Left renal pelvis (tissue), 4 donors: ENCODE measurements at places on chromosomes 16 and 17. TPM values are rescaled to one million over a fixed set of nuclear protein-coding genes. Genes with fewer than 3 reads are reported as not detected.

GRCh38 chr16:9527976-9528375 lies 436.5 kb downstream of the HAPSTR1 start:
- no peak for DNase-seq

DNAH9 gene
- polyA plus RNA-seq = 2.1 TPM

PPL gene
- polyA plus RNA-seq = 3.7 TPM

DNA sequence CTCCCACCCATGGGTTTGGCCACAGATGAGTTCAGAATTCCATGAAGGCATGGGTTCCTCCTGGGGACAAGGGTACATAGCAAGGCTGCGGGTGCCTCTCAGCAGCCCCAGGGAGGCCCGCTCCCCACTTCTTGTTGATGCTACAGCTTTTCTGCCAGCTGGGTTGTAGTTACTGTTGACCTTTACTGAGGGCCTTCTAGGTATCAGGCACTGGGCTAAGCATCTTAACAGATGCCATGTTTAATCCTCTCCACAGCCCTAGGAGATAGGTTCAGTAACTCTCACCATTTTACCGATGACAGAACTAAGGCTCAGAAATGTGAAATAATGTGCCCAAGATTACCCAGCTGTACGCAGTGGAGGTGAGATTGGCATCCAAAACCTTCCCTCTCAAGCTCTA lies 54.3 kb upstream of the DLX4 start:
- no peak for DNase-seq

ZNF469 gene
- 1.3 TPM for polyA plus RNA-seq

DNA sequence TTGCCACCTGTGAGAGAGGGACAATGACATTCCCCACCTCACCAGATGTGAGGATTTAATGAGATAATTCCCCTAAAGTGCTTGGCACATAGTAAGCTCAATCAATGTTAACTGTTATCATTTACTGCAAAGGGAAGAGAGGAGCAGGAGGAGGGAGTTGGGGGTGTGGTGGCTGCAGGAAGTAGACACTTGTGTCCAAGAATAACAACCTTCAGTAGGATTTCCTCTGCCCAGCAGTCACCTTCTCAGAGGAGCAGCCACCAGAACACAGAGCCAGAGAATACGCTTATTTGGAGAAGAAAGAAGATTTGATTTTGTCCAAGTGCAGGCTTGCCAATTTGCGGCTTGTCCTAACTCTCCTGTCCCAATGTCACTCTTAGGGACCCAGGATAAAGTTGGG lies 10.2 kb downstream of the CBX4 start:
- no peak for DNase-seq

- no peak for DNase-seq
Observed at GRCh38 chr17:1485423-1486376, 6.8 kb downstream of the MYO1C start.

GRCh38 chr16:14202697-14203096 lies 131.6 kb downstream of the MRTFB start:
- no peak for DNase-seq

ZSCAN10 gene
- not detected for polyA plus RNA-seq

GRCh38 chr16:85303354-85303883 lies 191.1 kb upstream of the CIBAR2 start:
- DNase-seq = no peak

DNA sequence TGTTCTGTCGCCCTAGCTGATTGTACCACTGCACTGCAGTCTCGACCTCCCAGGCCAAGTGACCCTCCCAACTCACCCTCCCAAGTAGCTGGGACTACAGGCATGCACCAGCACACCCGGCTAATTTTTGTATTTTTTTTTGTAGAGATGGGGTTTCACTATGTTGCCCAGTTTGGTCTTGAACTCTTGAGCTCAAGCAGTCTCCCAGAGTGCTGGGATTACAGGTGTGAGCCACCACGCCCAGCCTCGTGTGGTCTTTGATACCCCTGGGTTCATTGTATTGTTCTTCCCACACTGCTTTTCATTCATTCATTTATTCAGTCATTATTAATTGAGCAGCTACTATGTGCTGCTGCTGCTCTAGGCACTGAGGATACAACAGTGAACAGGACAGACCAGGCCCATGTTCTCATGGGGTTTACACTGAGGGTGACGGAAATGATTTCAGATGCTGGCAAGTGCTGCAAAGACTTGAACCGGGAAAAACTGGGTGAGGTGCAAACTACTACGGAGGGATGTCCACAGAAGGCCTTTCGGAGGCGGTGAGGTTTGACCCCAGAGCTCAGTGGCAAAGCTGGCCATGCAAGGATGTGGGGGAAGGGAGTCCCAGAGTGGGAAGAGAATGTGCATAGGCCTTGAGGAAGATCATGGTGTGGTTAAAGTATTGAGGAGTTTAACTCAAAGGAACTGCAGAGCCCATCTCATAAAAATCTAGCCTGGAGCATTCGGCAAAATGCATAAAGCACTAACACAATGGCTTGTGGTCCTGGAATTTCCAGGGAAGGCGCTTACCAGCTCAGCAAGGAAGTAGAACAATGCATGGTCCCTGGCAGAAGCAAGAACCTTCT lies 10.9 kb downstream of the ABCC1 start:
- DNase-seq = no peak

DNA sequence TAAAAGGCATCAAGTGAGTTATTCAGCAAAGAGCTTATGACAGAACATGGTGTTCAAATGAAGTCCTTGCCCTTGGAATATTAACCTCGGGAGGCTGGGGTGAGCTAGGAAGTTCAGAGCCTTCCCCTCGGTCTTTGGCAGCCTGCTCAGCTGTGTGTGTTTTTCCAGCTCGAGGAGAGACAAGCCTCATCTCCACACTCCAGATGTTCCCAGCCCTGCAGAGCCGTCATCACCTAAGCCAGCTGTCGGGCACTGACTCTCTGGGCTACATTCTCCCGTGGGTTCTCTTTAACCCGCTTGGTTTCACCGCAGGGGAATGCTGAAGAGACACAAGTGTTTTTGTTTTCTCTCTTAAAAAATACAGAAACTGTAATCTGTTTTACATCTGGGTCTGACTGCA lies 47.1 kb downstream of the IRX3 start:
- no peak for DNase-seq

GRCh38 chr16:3879887-3880564 lies 487 bp downstream of the CREBBP start:
- peak; percentile 50 for DNase-seq

GRCh38 chr16:66127459-66128370 lies 238.8 kb upstream of the CDH5 start:
- peak; percentile 24 for DNase-seq

DNA sequence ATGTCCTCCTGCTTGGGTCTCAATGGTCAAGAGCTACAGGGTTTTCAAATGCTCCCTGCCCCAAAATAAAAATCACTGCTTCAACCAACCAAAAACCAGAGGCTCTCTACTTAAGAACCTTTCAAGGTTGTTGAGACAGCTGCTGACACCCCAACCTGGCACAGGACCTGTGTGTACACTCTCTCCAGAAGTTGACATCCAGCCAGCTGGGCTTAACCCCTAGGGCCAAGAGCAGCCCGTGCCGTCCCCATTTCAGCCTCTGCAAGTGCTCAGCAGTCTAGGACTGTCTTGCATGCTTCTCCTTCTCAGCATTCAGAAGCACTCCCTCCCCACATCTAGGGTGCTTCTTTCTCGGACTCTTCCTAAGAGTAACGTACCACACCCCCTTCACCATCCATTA lies 59.0 kb upstream of the TRAP1 start:
- no peak for DNase-seq

GRCh38 chr16:67936124-67936879 lies at the start of gene PSMB10:
TSS of gene PSMB10 (minus strand) at chr16:67936850. CDS start at chr16:67936749, 101 bp downstream.
- peak; percentile 25 for DNase-seq

DNA sequence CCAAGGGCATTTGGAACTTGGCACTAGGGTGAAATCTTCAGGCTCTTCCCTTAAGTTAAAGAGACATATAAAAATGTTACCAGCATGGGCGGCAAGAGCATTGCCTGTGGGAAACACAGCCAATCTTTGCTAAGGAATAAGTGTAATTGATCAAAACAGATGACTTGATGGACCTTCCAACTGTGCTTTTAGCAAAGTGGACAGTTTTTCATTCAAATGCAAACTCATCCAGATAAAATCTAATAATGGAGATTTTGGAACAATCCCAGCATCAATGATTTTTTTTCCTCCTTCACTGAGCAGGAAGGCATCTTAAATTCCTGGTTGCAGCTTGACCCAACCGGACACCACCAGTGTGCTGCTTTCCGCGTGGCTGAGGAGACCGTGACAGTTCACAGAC lies 42.9 kb upstream of the BHLHA9 start:
- DNase-seq = no peak

TEX14 gene
- 0.27 TPM for polyA plus RNA-seq
